Naive thymus-derived CD4-positive, alpha-beta T cell (primary cell): ENCODE measurements at places on chromosomes 16 and 17.

DNA sequence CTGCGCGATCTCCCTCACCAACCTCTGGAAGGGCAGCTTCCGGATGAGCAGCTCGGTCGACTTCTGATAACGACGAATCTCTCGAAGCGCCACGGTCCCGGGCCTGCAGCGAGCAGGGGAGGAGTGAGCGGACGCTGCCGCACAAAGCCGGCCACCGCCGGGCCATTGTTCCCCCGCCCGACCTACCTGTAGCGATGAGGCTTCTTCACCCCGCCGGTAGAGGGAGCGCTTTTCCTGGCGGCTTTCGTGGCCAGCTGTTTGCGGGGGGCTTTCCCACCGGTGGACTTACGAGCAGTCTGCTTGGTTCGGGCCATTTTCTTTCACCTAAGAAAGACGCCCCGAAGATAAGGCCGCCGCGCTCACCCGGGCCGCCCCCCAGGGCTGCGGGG, 5.8 kb upstream of the UNK start:
- DNase-seq: peak; percentile 61

- no peak for DNase-seq
Measured at GRCh38 chr17:72506773-72507172, 386.0 kb downstream of the SOX9 start.

GRCh38 chr17:50209472-50210239, 8.2 kb upstream of the COL1A1 start:
- DNase-seq: no peak

- DNase-seq: no peak
Measured at GRCh38 chr17:7916385-7916682, 245 bp upstream of the RNF227 start.

GRCh38 chr16:67464565-67464964, 16.4 kb downstream of the ATP6V0D1 start:
- no peak for DNase-seq

DNA sequence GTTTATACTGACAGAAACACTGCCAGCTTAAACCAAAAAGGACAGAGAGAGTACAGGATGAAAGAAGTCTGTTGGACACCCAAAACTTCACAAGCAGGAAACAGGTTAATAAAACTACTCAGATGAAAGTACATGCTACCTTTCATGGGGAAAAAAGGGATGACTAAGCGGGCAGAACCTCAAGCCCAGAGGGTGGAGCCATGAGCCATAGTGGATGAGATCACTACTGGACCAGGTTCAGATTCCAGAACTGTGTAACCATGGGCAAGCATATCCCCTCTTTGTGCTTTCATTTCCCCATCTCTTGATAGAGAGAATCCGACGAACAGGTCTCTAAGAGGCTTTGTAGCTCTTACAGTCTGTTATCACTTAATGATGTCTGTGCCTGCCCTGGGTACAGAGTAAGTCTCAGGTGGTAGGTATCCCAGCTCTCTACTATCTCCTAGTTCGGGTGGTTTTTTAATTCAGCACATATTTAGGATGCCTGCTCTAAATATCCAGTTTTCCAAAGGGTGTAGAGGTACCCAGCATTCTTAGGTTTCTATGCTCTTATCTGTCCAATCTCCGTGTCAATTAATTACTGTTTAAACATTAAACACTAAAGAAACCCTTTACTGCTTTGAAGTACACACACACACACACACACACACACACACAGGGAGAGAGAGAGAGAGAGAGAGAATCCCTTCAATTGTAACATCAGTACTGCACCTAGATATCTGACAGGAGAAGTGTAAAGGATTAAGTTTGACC, 206.7 kb downstream of the ZNF423 start:
- no peak for DNase-seq

- no peak for DNase-seq
Measured at GRCh38 chr17:4908301-4908700, 5.4 kb upstream of the CHRNE start.

- no peak for DNase-seq
Measured at GRCh38 chr17:37081287-37081686, 132.5 kb downstream of the AATF start.

- DNase-seq: no peak
Measured at GRCh38 chr17:80367503-80367902, 47.5 kb upstream of the ENDOV start.

GRCh38 chr17:75271233-75271954, 363 bp upstream of the MIF4GD start:
- DNase-seq: peak; percentile 90

DNA sequence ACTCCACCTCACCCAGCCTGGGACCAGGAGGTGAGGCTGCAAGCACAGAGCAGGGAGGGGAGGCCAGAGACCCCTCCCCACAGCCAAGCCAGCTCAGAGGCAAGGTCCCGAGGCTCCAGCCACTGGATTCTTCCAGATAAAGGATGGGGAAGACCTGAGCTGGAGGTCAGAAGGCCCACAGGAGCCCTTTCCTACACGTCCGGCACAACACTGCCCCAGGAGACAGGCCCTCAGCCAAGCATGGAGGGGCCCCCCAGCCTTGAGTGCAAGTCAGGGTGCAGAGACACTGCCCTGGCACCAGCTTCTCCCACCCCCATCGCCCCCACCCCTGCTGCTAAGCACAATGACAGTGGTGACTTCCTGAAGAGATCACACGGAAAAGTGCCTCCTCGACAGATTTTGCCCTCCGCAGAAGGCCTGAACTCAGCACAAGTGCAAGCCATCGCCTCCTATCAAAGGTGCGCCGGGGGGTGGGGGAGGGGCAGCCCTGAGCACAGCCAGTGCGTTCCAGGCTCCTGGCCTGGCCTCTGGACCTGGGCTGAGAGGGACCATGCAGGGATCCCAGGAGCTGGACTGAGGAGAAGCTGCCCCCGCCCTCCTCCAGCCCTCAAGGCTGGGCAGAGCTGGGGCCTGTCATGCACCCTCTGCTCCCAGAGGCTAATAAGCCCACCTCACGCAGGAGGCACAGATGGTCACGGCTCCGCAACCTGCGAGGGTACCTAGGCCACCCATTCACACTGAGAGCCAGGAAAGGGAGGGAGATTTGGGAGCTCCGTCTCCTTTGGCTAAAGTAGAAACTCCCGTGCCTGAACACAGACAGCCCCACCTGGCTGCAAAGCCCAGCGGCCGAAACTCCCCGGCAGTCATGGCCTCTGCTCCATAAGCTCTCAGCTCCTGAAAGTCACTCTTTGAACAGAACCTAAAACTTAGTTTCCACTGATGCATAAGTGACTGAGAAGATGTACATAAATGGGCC, 2.7 kb downstream of the MAFG start:
- DNase-seq: no peak

- DNase-seq: no peak
Measured at GRCh38 chr17:1621273-1621954, 7.2 kb downstream of the SLC43A2 start.

GRCh38 chr17:82088838-82089722, 9.0 kb downstream of the FASN start:
- DNase-seq: no peak

GRCh38 chr17:74213861-74214391, 555 bp downstream of the TTYH2 start:
- DNase-seq: no peak

DNA sequence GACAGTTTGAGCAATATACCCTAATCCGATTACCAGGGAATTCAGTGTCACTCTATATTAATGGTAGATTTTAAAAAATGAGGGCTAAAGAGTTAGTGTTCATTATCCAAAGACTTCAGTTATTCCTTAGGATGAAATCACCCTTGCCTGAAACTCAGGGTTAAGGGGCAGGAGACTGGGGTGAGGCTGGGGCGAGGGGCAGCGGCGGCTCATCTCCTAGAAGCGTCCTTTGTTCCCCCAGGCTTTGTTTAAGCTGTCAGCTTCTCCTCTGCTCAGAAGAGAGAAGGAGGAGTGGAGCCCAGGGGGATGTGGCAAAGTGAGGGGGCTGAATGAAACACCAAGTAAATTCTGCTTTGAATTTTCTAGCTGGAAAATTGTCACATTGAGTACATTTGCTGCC, 117.7 kb upstream of the ELAC2 start:
- DNase-seq: no peak

DNA sequence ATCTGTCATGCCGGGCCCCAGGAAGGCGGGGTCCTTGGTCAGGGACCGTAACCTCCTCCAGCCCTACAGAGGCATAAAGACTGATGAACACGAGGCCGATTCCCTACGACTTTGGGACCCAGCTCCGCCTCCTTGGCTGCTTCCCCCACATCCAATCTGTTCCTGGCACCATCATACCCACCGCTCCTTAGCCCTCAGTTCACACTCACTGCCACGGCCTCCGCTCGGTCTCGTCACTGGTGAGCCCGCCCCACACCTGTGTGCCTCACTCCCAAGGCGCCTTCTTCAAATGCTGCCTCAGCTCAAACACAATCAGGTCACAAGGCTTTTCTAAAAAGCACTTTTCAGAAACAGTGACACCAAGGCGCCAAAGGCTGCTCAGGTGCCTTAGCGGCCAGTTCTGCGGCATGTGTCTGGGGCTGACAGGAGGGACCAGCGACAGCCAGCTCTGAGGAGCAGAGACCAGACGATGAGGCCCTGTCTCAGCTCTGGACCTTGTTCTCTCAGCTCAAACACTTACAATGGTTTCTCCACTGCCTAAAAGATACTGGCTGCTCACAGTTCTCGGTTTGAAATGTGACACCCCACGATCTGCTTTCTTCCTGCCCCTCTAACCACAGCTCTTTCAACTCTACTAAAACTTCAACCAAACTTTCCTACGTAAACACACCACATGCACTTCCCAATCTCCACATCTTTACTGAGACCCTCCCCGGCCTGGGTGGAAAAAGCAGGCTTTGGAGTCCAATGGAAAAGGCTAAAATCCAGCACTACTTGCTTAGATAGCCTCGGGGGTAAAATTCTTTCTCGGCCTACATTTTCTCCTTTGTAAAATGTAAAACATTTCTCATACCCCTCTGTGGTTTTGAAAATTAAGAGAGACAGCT, 33.2 kb downstream of the CYB5D2 start:
- DNase-seq: no peak

DNA sequence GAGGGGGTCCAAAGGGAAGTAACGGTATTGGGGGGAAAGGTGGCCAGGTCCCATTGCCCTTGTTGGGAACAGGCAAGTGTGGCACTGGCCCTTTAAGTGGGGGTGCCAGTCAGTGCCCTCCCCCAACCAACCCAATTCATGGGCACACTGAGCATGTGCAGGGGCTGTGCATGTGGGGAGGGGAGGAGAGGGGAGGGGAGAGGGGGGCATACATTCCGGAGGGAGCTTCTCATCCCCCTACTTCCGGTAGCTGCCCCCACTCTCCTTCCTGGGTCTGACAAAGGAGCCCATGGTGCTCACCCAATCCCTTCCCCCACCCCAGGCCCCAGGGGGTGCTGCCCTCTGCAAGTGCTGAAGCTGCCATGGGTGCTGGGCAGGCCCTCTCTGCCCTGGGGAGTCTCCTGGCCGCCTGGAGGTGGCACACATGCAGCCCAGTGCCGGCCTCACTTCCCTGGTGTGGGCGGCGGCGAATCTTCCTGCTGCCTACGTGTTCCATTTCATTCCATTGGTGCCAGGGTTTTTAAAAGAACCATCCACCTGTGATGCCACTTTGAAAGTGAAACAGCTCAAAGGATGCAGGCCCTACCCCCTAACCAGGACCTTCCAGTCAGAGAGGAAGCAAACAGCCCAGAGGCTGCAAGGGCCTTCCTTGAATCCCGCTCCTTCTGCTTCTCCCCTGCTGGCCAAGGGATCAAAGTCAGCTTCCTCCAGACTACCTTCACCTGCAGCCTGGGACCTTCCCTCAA, 11.0 kb downstream of the HEXIM2 start:
- peak; percentile 54 for DNase-seq

DNA sequence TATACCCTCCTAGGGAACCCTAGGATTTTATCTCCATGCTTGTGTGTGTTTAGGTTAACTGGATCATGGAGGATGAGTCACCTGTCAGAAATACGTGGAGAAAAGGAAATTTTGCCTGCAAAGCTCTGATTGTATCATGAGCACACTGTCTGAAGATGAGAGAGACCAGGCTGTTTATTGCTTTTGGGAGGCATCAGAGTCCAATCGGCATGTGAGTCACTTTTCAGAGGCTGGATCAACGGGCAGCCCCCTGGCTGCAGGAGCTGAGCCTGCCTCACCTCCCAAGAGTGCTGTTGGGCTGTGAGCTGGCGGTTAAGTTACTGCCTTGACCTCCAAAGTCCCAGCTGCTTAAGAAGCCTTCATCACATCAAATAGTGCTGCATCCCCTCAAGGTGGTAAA, 41.5 kb upstream of the MED9 start:
- DNase-seq: no peak

DNA sequence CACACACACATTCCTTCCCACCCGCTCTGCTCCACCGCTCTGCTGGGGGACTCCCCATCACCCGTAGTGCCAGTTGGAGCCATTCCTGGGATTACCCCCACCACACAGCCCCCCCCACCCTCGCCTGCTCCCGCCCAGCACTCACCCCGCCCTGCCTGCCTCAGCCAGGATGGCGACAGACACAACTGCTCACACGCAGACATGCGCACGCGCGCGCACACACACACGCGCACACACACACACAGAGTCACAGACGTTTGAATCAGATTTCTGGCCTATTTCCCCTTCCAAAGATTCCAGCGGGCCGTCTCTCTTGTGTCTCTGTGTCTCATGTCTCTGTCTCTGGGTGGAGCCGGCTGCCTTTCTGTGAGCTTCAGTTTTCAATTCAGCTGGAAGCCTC, 4.4 kb downstream of the CACNA1G start:
- DNase-seq: no peak

DNA sequence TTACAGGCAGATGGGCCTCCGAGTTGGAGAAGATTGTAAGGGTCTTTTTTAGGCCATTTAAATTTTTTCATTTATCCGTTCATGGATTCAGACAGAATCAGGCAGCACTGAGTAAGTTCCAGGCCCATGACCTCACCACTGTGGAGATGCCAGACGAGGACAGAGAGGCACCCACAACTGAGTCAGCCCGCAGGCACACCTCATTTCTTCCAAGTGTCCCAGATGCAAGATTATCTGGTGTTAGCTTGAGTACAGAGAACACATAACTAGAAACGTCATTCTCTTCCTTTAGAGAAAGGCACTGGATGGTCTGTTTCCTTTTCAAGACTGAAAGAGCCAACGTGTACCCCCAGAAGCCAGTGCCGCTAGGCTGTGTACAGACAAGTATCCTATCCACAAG, 16.9 kb downstream of the CLEC16A start:
- DNase-seq: no peak

DNA sequence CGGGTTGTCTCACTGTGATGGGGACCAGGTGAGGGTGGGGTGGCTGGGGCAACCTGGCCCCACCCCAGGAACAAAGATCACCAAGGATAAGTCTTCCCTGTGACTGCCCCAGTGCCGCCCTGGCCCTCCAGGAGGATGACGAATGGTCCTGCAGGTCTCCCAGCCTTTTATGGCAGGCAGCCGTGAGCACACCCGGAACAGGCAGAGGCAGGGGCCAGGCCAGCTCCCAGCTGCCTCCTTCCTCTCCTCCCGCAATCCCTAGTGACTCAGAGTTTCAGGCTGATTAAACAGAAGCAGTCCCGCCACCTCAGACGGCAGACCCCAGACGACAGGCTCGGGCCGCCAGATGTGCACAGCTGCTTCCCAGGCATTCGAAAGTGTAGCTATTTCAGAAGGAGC, 13.3 kb downstream of the JUP start:
- DNase-seq: no peak

- no peak for DNase-seq
Measured at GRCh38 chr17:80882323-80882722, 109.3 kb upstream of the CHMP6 start.

GRCh38 chr17:77634710-77635109, 323.8 kb upstream of the TNRC6C start:
- DNase-seq: no peak
